Amniotic stem cell (primary cell): ENCODE measurements at places on chromosomes 12 and 14.

- no peak for DNase-seq
These were observed 3.7 kb upstream of the LPCAT3 start for GRCh38 chr12:7021956-7022355.

DNA sequence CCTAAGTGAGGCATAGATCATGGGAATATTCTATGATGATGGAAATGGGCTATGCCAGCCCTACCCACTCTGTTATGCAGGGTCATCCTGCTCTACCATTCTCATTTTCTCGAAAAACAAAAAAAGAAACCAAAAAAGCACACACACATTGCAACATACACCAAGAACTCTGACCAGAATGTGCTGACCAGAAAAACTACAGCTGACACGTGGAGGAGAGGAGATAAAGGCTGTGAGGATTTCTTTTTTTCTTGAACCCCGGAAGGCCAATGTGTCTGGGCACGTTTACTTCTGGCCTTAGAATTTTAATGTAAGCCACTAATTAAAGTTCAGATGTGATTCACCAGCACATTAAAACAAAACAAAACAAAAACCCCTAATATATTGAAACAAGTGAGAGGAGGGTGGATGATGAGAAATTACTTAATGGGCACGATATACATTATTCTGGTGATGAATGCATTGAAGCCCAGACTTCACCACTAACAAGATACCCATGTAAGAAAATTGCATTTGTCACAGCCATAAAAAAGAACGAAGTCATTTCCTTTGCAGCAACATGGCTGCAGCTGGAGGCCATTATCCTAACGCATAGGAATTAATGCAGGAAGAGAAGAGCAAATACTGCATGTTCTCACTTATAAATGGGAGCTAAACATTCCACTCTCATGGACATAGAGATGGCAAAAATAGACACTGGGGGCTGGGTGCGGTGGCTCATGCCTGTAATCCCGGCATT is 66.3 kb upstream of the PLEKHG3 start:
- DNase-seq, result no peak

DNA sequence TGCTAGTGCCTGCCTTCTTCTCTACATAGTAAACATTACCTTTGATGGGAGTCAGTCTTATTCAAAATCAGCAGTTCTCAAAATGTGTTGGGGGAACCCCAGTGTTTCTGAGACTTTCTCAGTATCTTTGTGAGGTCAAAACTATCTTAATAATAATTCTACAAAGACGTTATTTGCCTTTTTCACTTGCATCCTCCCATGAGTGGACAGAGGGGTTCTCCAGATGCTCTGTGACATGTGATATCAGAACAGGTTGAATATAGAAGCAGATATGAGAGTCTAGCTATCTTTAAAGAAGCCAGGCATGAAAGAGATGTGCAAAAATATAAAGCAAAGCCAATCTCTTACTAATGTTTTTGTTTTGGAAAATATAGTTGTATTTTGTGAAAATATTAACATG is 144.7 kb downstream of the KTN1 start:
- no peak for DNase-seq

- DNase-seq, result peak; percentile 47
These were observed 19.6 kb downstream of the POMT2 start for GRCh38 chr14:77301103-77301502.

DNA sequence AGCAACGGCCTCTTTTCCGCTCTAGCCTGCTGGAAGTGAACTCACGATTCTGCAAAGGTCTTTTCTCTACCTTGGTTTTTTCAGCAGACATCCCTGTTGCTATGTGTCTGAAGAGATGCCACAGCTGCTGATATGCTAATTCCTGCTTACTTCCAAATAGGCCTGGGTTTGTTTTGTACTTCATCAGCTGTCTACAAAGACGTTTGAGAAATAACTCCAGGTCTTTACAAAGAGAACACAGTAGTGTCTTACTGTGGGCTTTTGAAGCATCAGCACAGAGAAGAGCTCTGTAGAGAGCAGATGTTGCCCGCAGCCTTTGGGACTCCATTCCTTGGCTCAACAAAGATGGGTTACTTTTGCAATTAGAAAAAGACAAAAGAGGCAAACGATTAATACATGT is 1366.5 kb downstream of the AACS start:
- DNase-seq, result no peak

- no peak for DNase-seq
These were observed 9.4 kb downstream of the COX16 start for GRCh38 chr14:70350078-70350477.

DNA sequence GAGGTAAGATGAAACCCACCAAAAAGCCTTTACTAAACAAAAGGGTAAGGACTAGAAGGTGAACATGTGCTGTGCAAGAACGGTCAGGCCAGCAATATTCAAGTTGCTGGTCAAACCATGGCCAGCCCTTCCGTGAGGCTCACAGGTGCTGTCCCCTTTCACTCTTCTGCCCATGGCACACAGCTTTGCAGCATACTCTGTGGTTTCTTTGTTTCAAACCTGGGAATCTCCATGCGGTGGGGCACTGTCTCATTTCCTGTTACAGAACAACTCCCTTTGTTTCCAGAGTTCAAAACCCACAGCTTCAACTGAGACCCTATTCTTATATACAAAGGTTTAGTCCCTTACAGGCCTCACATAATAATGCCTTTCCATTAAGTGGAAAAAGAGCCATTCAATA is 1.7 kb upstream of the OVCH1 start:
- no peak for DNase-seq

- DNase-seq, result no peak
These were observed 8.3 kb downstream of the FMNL3 start for GRCh38 chr12:49698619-49699545.

DNA sequence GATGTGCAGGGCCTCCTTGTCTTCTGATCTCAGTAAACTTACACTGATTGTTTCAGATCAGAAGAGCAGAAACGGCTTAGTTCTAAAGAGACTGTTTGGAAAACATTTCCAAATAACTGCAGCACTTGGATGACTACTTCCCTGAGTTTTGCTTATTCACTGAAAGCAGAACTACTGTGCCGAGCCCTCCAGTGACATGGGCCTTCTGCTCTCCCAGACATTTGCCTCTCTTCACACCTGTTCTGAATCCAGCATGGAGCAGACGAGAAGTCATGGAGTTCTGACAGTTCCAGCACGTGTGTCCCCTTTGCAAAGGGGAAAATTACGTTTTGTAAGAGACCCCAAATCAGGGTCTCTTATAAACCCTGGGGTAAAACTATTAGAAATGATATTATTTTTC is 31.4 kb downstream of the ETNK1 start:
- no peak for DNase-seq

- DNase-seq, result no peak
These were observed 181.3 kb downstream of the KIF26A start for GRCh38 chr14:104319491-104320241.

DNA sequence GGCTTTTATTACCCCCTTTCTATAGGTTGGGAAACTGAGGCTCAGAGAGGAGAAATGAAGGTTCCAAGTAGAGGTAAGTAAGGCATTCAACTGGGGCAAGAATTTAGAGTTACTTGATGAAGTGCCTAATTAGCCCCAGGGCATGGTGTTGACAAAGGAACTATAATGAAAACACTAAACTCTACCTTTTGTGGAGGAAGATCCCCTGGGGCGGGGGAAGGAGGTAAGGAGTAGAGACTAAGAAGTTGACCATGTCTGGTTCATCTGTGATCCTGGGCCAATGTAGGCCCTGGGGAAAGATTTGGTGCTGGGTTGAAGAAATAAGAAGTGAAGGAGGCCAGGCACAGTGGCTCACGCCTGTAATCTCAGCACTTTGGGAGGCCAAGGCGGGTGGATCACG is 16.2 kb upstream of the COX6A1 start:
- DNase-seq, result no peak

DNA sequence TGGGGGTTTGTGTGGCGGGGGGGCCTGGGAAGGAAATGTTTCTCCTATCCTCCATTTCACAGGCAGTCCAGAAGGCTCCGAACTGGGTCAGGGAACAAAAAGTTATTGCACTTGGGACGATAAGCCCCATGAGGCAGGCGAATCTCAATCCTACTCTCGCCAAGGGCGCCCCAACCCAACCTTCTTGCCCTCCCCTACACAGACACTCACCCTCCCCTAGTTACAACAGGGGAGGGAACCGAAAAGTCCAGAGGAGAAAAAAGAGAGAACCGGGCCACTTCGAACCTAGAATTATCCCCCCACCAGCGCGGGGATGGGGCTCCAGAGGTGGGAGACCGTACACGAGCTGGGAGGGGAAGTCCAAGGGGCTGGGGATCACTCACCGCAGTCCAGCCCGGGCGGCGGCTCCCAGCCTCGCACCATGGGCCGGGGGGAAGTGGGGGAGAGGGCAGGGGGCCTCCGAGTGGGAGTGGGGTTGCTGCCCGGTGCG is 357 bp downstream of the HOMEZ start:
- DNase-seq, result no peak

GRCh38 chr14:93994919-93995682 is 2.0 kb upstream of the CCDC197 start:
- DNase-seq, result peak; percentile 50

DNA sequence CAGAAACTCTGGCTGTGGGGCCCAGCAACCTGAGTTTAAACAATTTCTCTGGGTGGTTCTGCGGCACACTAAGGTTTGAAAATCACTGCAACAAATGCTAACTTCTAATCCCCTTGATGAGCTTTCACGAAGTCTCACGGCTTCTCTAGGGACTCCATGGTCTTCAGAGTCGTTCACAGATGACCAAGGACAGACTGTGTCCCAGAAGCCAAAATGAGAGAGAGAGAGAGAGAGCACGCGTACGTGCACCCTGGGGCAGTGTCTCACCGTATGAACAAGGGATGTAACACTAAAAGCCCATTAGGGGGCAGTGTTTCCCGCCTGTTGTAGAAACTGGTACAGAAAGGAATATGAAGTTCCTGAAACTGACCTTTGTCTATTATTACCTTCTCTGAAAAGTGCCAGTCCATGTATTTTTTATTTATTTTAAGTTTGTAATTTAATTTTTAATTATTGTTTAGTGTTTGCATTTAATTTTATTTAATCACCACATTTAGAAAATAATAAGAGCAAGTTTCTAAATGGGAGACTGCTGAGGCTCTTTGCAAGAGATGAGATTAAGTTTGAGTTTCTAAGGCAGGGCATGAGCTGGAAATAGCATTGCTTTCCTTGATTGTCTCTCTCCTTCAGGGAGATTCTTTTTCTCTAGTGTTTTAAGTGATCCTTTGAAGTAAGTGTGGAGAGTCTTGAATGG is 3.4 kb downstream of the APOLD1 start:
- peak; percentile 67 for DNase-seq

DNA sequence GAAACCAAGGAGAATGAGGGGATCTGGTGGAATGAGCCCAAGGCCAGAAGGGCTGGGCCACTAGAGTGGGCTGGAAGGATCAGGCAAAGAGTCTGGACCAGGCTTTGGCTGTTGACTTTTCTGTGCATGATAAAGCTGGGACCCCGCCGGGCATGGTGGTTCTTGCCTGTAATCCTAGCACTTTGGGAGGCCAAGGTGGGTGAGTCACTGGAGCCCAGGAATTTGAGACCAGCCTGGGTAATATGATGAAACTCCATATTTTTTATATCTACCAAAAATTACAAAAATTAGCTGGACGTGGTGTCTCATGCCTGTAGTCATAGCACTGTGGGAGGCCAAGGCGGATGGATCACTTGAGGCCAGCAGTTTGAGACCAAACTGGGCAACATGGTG is 393 bp upstream of the KLHL33 start:
- no peak for DNase-seq

- no peak for DNase-seq
These were observed 266.6 kb downstream of the ADGRD1 start for GRCh38 chr12:131220331-131220685.

- DNase-seq, result no peak
These were observed 45.7 kb downstream of the EIF2S3B start for GRCh38 chr12:10551375-10551774.
